AG08395 (cell line): ENCODE measurements at places on chromosomes 4 and X.

- no peak for DNase-seq
Measured at GRCh38 chrX:109656774-109657173, 31.8 kb upstream of the KCNE5 start.

DNA sequence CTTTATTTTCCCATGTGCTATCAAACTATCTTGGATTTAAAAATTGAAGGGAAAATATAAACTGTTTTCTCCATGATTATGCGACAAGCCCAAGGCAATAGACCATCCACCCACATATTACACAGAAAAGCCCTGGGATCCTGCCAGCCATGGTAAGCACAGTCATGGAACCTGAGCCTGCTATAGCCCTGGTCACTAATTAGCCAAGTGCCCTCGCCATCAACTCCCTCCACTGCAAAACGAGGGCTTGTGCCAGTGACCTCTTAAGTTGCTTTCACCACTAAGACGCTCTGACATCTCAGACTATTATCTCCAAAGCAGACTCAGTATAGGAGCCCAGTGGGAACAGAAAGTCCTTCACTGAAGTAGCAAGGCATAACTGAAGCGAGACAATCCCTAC is 69.2 kb downstream of the NLGN4X start:
- DNase-seq: no peak

DNA sequence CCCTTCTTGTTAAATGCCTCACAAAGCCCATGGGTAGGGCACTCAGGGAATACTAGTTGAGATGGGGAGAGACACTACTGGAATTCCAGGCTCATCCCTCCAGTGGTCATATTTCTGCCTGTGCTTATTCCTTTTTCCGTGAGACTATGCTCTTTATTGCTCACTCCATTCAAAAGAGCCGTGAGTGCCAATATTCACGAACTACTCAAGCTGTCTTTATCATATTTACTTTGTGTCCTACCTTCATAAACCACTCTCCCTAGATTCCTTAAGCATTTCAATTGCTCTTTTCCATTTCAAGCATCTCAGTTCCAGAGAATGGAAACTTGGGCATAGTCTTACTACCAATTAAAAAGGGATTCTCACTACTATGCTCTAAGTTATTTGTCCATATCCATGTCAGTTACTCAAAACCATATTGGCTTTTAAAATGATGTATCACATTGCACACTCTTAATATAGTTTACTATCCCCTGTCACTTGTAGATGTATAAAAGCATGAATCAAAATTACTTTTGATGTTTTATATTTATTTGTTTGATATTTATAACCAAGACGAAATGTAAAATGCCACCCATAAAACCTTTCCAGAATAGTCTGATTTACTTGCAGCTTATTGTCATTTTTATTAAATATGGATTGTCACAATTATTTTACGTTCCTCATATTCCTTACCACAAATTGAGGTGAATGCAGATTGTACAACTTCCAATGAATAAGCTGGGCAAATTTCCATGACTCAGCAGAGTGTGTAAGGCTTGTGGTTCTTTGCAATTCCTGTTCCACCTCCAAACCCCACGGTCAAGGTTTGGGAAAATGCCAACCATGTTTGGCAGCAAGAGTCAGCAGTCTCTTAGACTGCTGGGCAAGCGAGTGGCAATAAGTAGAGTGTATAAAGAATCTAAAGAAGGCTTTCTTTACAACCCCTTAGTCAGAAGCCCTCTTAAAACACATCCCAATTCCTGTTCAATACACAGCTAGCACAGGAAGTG is 24.4 kb downstream of the ENOX2 start:
- DNase-seq: peak; percentile 67

DNA sequence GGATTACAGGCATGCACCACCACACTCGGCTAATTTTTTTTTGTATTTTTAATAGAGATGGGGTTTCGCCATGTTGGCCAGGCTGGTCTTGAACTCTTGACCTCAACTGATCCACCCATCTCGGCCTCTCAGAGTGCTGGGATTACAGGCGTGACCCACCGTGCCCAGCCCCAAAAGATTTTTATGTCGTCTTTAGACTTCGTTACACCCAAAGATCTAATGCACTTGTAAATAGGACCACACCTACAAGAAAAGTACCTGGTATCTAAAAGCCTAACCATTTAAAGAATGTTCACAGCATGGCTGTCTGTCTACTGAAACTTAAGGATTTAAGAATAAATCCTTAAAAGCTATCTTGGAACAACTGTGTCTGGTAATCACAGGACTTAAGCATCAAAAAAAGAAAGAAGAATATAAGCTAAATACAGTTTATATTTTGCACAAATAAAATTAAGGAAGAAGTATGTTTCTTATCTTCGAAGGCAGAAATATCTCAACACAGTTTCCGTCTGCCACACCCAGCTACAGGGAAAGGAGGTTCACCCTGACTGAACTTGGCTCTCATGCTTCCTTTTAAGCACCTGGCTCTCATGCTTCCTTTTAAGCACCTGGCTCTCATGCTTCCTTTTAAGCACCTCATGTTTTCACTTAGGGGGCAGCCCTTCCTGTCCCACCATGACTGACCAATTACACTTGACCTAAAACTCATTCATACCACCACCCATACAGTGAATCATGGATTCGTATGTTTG is 92.0 kb upstream of the STS start:
- no peak for DNase-seq

DNA sequence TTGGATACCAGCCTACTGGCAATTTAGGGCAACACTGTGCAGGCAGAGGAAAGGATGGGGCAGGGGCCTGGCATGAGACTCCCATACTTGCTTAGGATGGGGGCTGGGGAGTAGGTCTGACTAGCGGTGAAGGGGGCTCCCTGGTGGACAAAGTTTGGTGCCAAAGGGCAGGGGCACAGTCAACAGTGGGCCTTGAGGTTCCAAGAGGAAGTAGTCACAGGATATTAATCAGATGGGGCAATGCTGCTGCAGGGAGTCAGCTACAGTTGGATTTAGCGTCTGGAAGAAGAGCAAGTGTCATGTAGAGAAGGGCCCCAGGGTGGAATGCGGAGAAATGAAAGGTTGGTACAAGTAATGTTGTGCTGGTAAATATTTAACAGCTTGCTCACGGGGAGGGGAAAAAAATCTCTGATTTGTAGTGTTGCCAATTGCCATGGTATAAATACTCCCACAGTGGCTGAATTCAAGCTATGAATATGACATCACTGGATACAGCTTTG is 139.4 kb downstream of the PJA1 start:
- no peak for DNase-seq

DNA sequence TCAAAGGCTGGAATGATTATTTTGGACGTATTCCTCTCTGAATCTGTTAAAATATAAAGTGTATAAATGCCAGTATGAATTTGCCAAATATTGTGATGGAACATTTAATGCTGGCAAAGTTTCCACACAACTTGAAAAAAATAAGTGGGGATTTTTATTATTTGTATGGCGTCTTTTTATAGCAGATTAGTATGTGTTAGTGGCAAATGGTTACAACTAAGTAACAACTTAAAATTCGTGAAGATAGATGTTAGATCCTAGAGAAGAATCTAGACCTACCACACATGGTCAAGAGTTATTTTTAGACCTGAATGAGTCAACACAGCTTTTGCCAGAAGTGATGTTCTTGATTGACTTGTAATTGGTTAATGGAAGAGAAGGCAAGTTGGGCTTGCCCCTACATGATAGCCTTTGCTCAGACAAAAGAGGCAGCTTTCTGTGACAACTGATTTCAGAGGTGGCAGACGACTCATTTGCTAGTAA is 4.8 kb downstream of the CPE start:
- no peak for DNase-seq
